ENCODE measurements at places on chromosomes 6 and 20.

- peak; percentile 39 for DNase-seq
These were observed 77.9 kb upstream of the RALY start for GRCh38 chr20:33915726-33916331.

DNA sequence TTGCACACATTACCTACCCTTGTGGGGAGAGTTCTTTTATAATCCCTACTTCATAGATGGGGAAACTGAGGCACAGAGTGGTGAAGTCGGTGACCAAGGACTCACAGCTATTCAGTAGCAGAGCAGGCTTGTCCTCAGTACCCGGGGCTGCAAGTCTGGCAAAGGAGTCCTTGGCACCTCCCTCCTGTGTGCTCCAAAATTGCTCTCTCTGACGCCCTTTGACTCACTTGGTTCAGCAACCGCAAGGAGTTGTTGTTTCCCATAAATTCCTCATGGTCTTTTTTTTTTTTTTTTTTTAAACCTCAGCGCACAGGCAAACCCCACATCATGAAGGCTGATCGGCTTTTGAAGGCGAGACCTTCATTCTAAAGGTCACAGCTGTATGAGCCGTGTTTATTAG is 143.2 kb downstream of the CEBPB start:
- DNase-seq: peak; percentile 91

DNA sequence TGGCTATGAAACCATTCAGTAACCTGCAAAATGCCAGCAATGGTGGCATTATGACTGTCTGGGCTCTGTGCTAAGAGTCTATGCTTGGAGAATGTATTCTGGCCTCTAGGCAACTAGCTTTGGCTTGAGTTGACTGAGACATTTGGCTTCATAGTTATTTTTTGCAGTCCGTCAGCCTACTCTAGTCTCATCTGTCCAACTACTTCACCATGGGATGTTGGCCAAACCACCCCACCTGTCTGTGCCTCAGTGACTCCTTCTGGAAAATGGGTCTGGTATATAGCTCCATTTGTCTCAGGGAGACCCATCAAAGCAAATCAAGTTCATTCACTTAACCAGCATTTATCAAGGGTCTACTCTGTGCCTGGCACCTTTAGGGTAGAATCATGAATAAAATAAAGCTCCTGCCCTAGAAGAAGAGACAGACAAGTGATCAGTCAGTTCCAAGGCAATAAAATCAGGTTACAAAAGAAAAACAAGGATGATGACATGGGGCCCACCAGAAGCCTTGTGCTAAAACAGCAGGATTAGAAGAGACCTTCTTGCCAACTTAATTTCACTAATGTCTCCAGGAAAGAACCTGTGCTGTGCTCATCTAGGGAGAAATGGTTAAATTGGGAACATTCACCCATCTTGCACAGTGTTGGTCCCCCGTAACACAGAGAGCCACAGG is 102.4 kb upstream of the ARMC2 start:
- no peak for DNase-seq

DNA sequence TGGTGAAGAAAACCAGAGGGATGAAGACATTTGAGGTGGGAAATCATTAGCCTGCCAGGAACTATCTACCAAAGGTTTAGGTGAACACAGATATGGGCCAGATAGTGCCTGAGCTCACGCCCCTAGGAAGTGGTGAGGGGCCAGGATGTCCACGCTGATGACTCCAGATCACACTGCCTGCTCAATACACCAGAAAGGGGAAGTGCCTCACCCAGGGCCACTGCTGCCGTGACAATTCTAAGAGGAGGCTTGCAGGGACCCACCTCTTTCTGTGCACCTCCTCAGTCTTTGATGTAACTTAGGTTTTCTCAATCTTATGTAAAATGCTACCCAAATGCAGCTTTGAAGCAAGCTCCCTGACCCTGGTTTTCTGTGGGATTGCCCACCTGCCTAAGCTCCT is 5.4 kb upstream of the RAB44 start:
- DNase-seq: no peak

- peak; percentile 45 for DNase-seq
These were observed 106.2 kb downstream of the UBE3D start for GRCh38 chr6:82959385-82959941.

- no peak for DNase-seq
These were observed 27.5 kb downstream of the ECI2 start for GRCh38 chr6:4107873-4108272.

- no peak for DNase-seq
These were observed 3.2 kb downstream of the OLIG3 start for GRCh38 chr6:137490961-137491360.

DNA sequence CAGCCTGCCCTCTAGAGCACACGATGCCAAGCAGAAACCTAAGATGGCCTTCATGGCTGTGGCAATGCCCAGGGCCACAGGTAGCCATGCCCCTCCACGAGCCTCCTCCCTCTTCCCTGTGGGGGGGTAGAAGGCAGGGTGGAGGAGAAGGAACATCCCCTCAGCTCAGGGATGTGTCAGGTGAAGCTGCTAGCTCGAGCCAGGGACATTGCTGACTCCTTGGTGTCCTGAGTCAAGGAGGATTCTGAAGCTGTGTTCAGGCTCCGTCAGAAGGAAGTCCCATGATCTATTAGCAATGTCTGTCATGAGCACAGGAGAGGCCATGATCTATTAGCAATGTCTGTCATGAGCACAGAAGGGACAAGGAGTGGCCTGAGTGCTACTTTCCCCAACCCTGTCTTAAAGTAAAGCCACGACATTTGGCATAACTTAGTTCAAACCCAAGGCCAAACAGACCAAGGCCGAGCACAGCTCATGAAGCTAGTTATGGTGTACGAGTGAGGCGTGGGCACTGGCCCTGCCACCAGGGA is 87.8 kb downstream of the BMP7 start:
- DNase-seq: no peak

- no peak for DNase-seq
These were observed 437.3 kb downstream of the HDGFL1 start for GRCh38 chr6:23006656-23007055.

DNA sequence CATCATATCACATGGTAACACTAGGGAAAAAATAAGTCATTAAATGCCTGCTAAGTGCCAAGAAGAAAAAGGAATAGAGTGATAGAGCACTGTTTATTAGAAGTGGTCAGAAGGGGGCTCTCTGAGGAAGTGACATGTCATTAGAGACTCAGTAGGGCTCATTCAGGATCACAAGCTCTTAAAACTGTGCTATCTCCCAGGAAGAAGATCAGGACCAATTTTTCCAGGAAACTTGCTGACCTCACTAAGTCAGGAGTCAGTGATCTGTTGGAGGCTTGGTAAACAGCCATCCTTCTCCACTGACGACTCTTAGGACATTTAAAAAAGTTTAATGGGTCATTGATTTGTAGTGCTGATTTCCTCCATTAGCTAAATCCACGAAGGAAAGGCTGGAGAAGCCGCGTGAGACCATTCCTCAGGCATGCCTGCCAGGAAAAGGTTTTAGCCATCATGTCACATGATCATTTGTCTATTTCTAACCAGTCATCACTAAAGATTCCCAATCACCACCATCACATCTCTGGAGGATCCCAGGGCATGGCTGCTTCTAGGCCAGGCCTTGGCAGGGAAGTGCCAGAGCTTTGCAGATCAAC is 5.9 kb upstream of the PTPN1 start:
- no peak for DNase-seq

DNA sequence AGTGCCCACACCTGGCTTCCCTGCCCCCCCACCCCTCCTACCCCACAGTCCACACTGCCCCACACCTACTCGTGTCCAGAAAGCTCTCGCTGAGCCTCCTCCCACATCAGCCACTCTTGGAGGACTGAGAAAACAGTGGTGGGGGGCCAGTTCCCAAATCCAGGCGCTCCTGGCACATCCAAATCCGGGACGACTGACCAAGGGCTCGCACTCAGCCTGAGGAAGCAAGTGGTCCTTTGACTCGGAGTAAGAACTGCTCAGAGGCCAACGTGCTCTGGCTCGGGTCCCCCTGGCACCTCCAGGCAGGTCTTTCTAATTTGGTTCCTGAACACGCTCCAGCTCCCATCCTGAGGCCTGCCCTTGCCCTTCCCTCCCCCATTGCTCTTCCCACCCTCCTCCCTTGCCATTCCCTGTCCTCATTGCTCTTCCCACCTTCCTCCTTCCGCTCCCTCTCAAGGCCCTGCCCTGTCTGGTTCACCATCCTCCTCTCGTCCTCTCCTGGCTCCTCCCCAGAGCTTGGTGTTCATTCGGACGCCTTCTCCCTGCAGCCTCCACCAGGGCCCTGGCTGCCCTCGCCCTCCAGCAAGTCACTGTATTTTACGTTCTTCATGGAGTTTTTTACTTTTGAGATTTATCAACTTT is 83.6 kb downstream of the THBS2 start:
- no peak for DNase-seq

DNA sequence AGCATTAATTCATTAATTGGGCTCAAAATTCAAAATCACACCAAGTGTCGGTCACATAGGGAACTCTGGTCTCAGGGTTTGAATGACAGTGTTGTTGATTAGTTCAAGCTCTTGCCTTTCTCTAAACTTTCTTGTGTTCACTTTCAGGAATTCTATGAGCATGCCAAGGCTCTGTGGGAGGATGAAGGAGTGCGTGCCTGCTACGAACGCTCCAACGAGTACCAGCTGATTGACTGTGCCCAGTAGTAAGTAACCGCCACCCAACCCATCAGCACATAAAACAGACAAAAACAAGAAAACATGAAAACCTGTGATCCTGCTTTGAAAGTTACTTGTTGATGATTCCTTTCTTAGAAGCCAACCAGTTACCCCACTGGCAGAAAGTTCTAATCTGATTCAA is 52.7 kb downstream of the GNAS start:
- no peak for DNase-seq

- DNase-seq: no peak
These were observed 36.7 kb upstream of the MYLIP start for GRCh38 chr6:16092140-16092539.

GRCh38 chr20:11128220-11128718 is 454.5 kb upstream of the JAG1 start:
- DNase-seq: peak; percentile 10

DNA sequence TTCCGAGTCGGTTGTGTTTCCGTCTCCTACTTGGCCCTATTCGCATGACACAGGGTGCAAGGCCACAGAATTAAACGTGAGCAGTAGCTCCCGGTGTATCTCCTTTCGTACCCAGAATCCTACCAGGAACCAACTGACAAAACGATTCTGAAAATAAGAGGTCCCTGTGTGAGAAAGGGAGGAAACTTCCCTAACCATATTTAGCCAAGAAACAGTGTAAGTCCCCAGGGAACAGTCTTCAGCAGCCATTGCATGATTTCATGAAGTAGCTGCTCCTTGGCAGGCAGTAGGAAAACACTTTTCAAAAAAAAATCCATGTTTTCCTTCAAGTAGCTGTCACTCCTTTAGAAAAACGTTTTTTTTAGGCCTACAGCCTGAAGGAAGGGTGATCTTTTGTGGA is 46.9 kb downstream of the PDE10A start:
- no peak for DNase-seq

- DNase-seq: peak; percentile 33
These were observed 106.7 kb downstream of the PRDM1 start for GRCh38 chr6:106192824-106193223.

- DNase-seq: peak; percentile 78
These were observed 74.9 kb downstream of the NCOA3 start for GRCh38 chr20:47576516-47577033.

DNA sequence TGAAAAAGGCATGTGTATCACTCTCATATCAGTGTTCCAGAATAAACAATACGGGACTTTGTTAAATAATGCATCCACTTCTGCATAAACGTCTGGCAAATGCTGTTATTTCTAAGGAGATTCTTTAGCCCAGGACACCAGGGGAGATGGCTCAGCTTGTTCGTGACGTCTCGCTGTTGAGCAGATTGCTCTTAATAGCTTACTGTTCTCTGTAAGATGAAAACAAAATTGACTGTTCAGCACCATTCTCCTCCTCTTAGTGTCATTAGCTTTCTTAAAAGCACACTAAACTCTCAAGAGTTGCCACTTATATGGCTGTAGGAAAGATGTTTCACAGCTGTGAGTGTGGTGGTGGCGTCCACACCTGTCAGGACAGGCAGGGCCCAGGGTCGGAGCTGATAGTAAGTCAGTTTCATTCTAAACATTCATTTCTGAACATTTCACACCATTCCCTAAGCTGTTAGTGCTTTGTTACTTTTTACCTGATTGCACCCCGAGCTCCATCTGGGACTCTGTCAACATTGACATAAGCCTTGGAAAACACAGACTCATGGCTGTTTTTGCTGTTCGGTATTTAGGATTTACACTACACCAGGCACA is 132.1 kb downstream of the ZDHHC14 start:
- no peak for DNase-seq

GRCh38 chr6:144103026-144103563 is 7.7 kb upstream of the SF3B5 start:
- DNase-seq: no peak

DNA sequence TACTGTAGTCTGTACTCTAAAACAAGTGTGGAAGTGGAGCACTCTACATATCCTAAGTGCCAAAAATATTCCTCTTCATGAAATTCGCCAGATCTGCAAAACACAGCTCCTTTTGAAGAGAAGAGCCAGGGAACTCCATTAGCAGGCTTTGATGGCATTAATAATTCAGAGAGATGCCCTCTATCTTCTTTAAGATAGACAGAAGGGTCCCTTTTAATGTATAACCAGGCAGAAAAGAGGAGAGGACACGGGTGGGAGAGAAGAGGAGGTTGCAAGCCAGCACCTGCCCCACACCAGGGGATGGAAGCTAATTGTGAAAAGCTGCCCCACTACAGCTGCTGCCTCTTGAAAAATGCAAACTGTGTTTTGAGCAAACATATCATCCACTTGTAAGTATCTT is 3.7 kb upstream of the RFPL4B start:
- no peak for DNase-seq

GRCh38 chr20:57346477-57346876 is 4.6 kb upstream of the RAE1 start:
- peak; percentile 58 for DNase-seq

DNA sequence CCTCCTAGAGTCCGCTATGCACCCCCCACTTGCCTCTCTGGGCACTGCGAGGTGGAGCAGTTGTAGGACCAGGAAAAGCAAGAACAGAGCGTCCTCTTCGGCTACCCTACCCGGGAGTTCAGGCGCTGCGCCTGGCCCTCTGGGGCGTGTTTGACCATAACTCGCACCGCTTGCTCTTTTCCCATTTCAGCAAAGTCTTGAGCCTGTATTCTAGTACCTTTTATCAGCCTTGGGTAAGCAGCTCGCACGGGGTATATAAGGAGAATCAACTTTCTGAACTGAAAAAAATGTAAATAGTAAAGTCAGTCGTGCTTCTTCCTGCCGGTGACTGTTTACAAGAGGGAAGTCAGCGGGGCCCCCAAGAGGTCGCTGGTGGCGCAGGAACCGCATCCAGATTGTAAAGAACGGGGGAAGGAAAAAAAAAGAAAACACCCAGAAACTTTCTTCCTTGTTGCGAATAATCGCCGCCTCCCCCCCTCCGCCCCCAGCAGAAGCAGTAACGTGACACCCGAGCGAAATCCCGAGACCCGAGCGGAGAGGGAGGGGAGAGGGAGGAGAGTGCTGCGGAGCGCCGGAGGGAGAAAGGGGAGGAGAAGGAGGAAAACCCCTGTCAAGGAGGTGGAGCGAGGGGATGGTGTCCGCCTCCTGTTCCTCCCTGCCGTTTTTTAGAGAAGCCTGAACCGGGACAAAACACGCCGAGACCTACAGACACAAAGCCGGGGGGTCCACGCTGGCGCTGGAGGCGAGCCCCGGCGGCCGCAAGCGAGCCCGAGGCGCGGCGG is at the start of gene UST:
TSS of gene UST (plus strand) at position 668 of the 782 bp plus-strand sequence. CDS start 401 bp downstream, outside the sequence.
- DNase-seq: peak; percentile 89

Data from AG20443 (cell line).